ENCODE measurements at places on chromosomes 12 and 14.

DNA sequence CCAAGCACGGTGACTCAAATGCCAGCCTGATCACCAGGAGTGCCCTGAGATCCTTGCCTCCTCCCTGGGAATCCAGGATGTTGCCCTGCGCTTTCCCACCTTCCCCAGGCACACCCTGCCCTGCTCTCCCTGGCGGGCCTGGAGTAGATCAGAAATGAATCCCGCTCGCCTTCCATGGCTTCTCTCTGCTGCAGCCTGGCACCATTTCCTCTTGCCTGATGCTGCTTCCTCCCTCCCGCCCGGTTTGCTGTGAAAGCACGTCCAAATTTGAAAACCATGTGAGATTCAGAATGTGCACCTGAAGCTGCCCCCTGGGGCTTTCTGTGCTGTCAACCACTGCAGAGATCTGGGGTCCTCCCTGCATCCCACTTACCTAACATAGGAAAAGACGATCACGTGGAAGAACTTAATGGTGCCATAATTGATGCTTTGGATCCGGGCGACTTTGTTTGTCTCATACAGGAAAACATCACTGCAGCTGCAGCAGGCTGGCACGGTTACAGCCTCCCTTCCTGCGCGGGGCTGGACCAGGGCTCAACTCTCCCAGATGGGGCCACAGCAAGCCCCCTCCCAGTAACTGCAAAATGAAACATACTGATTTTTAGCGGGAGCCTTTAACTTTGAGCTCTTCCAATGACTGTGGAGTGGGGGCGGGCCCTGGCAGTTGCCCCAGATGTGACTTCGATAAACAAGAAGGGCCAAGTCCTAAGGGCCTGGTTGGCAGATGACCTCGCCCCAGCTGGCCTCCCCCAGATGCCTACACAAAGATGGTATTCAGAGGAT, 24.9 kb upstream of the C12orf76 start:
- DNase-seq = peak; percentile 81

- no peak for DNase-seq
Measured at GRCh38 chr12:38761111-38761510, 144.3 kb downstream of the CPNE8 start.

- DNase-seq = no peak
Measured at GRCh38 chr14:92412912-92413311, 89.9 kb downstream of the SLC24A4 start.

DNA sequence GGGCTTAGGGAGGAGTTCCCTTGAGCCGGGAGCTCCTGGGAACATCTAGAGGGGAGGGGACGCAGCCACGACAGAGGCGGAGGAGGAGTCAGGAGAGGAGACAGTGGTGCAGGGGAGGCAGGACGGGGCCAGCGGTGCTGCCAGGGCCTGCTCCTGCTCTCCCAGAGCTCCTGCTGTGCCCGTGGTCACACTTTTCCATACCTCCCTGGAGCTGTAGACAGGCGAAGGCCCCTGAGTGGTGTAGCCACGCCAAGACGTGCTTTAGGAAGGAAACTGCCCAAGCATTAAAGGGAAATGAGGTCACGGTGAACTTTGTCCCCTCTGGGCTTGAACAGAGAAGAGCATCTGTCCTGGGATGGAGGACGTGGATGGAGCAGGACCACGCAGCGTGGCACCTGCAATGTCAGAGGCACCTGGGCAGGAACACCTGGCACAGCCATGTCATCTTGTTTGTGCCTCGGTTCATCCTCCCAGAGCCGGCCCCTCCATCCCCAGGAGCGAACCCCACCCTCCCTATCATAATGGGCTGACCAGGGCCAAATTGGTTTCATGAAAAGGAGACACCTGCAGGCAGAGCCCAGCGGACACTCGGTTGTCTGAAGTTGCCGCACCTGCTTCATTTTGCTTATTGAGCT, 239.5 kb upstream of the SFSWAP start:
- DNase-seq = no peak

GRCh38 chr14:53355581-53356112, 202.5 kb upstream of the DDHD1 start:
- peak; percentile 36 for DNase-seq

GRCh38 chr12:109716512-109717389, 3.1 kb downstream of the FAM222A start:
- DNase-seq = no peak

- no peak for DNase-seq
Measured at GRCh38 chr12:9381619-9382018, 173.4 kb upstream of the PZP start.

- no peak for DNase-seq
Measured at GRCh38 chr14:21346532-21347135, 37.2 kb downstream of the SUPT16H start.

DNA sequence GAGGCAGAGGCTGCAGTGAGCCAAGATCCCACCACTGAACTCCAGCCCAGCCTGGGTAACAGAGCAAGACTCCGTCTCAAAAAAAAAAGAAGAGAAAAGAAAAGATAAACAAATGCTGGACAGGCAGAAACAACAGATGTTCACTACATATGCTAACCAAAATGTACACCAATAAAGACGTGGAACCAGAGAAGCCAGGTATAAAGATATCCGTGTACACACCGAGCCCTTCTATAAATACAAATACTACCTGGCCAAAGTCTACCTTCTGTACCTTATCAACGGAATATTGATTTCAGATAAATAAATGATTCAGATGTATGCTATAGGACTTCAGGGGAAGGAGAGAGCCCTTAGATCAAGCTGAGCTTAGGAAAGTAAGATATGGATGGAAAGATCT, 10.8 kb upstream of the KRT8 start:
- DNase-seq = no peak

DNA sequence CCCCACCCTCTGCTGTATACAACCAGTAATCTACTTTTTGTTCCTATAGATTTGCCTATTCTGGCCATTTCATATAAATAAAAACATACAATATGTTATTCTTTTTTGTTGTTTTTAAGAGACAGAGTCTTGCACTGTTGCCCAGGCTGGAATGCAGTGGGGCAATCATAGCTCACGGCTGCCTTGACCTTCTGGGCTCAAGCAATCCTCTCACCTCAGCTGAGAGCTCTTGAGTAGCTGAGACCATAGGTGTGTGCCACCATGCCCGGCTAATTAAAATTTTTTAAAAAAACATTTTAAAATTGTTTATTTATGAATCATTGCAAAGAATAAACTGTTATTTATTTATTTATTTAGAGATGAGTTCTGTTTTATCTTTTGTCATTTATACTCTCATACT, 11.6 kb downstream of the PTGR2 start:
- no peak for DNase-seq

GRCh38 chr12:28800129-28800528, 348.9 kb upstream of the FAR2 start:
- no peak for DNase-seq

- no peak for DNase-seq
Measured at GRCh38 chr14:85054178-85054577, 475.8 kb upstream of the FLRT2 start.

GRCh38 chr14:98834119-98834518, 437.9 kb downstream of the BCL11B start:
- no peak for DNase-seq

GRCh38 chr14:50095895-50096294, 20.5 kb downstream of the VCPKMT start:
- DNase-seq = no peak

- no peak for DNase-seq
Measured at GRCh38 chr14:24574206-24574774, 1.8 kb downstream of the CTSG start.

DNA sequence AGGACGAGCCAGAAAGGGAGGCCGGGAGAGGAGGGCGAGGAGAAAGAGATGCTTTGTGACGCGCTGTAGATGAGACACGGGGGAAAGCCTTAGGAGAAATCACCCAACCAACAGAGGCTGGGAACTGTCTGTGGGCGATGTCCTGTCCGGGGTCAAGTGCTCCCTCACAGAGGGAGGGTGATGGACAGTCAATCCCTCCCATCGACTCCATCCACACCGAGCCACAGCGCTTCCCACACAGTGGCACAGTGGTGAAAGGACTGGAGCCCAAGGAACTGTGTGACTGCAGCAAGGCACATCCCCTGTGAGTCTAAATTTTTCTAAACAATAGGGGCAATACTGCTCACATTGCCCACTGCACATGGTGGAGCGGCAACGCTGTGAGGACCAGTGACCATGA, 89.1 kb downstream of the TTC7B start:
- DNase-seq = no peak

GRCh38 chr12:12645485-12645884, 33.8 kb downstream of the CREBL2 start:
- DNase-seq = peak; percentile 20

GRCh38 chr12:104387190-104387589, 69.6 kb upstream of the CHST11 start:
- no peak for DNase-seq

DNA sequence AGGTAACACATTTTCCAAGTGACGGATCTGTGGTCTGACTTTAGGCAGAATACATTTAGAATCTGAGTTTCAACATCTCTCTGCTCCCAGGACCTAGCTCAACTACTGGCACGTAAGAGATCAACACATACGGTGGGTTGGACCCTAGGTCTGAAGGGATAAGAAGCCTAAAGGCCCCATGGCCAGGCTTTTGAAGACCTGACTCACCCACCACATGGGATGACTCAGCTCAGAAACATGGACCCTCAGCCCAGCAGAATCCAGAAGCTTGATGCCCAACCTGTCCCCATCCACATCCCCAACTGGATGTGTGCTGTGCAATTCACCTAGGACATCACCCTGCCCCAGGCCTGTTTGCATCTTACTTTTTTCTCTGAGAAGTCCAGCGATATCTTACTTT, 770.2 kb downstream of the BCL11B start:
- DNase-seq = no peak

- peak; percentile 85 for DNase-seq
Measured at GRCh38 chr14:55579724-55580469, at the start of gene KTN1. KTN1 (plus strand) TSS chr14:55580207; CDS start chr14:55612049, 31,842 bp downstream.

- DNase-seq = no peak
Measured at GRCh38 chr14:77311217-77311616, 9.5 kb downstream of the POMT2 start.

DNA sequence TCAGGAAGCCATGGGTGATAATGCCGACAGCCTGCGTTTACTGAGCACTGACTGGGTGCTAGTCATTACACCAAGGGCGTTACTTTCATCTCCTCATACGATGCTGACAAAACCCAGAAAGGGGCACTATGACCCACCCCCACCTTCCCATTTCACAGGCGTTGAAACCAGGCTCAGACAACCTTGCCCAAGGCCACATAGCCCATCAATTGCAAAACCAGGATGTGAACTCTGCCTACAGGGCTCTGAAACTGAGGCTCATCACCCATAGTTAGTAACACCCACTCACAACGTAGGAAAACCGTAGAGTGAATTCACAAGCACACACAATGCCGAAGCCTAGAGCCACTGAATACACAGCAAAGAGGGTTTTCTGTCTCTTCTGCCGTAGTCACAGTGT, 119.9 kb downstream of the RIMBP2 start:
- no peak for DNase-seq

- DNase-seq = peak; percentile 43
Measured at GRCh38 chr12:26126340-26127284, 1.8 kb upstream of the BHLHE41 start.

GRCh38 chr14:78335531-78335930, 165.4 kb downstream of the NRXN3 start:
- peak; percentile 32 for DNase-seq

GRCh38 chr14:69712599-69713088, 54.3 kb upstream of the SRSF5 start:
- peak; percentile 44 for DNase-seq

GRCh38 chr14:92557544-92557912, 43.9 kb downstream of the RIN3 start:
- no peak for DNase-seq

DNA sequence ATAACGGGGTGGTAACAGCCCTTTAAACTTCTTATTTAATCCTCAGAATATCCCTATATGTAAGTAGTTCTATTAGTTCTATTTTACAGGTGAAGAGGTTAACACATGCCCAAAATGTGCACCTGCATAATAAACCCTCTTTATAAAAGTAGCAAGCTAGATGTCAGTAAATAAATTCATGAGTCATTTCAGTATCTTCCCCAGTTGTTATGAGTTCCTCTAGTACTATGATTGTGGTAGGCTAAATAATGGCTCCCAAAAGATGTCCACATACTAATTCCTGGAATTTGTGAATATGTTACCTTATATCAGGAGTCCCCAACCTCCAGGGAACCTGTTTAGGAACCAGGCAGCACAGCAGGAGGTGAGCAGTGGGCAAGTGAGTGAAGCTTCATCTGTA, 106.5 kb downstream of the TMTC3 start:
- DNase-seq = no peak

GRCh38 chr12:76256904-76257303, 91.3 kb downstream of the BBS10 start:
- DNase-seq = no peak

GRCh38 chr12:47394070-47394469, 311.8 kb downstream of the RPAP3 start:
- no peak for DNase-seq

DNA sequence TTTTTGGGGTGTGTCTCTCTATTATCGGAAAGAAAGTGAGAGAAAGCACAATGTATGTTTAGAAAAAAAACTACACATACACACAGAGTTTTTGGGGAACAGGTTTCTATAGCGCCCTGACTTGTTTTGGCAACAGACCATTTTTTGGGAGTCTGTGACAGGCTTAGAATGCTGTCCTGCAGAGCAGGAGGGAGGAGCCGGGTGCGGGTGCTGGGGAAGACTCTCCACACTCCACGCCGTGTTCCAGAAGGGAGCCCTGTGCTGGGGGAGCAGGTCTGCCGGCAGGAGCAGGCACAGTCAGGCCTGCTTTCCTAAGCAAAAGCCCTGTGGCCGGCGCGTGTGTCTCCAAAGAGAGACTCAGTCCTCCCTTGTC, 26.5 kb downstream of the CD9 start:
- no peak for DNase-seq

Data from NCI-H2081 (cell line).